Suppressor macrophage treated with lipopolysaccharide for 4 hours (primary cell): ENCODE measurements at places on chromosomes 16 and 17.

DNA sequence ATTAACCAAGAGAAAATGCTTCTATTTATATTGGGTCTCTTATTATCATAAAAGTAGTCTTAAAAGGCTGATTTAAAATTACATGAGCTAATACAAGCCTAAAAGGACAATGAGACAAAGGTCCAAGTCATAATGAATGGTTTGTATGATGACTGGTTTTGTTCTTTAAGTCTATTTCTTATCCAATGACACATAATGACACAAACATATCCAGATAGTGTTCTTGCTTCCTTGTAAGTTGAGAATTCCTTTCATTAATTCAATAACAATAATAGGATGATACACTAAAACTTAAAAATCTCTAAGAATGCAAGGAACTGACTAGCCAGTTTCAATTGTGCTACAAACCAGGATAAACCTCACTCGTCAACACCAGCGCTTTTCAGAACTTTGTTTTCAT, 244.1 kb downstream of the CEP112 start:
- DNase-seq, result no peak

DNA sequence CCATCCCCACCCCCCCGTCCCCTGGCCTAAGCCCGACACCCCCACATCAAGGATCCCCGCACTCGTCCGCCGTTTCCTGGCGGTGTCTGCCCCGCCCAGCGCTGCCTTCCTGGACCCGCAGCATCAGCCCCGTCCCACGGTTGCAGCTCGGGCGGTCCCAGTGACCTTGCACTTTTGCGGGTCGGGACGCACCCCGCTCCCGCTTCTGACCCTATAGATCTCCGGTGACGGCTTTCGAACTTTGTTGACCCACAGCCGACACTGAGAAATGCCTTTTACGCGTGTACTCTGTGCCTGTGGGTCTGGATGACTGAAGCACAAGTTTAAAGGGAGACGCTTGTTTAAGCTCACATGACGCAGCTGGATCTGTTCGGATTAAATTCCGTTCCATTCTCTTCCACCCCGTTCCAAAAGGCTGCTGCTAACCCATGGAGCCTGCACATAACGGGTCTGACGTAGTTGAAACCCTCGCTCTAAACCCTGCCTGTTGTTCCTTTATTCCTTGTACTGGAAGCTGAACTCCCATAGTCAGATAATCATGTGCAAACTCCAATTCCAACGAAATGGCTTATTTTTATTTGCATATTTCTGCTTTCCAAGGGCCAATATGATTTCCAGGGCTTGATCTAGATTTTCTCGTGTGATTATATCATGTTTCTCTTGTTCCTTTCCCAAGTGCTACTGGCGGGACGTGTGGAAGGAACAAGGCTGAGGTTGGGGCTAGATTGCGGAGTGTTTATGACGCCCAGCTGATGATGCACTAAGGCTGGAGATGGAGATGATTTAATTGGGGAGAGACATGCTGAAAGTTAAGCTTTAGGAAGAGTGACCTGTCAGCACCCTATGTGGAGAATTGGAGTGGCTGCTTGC, 834 bp downstream of the FLYWCH1 start:
- DNase-seq, result peak; percentile 42

DNA sequence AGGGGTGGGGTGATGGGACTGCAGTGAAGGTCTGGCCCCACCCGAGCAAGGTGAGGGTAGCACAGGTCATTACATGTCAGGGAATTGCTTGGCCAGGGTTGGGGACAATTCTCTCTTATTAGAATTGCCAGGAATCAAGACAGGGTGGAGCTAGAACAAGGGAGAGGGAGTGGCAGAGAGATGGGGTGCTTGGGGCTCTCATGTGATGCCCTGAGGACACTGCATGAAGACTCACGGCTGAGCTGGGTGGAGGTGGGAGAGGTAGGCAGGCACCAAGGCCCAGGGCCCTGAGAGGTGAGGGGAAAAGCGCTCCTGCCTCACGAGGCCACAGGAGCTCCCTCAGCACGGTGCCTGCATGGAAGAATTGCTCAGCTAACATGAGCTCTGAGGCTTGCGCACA, 3.6 kb downstream of the DPEP1 start:
- DNase-seq, result no peak

DNA sequence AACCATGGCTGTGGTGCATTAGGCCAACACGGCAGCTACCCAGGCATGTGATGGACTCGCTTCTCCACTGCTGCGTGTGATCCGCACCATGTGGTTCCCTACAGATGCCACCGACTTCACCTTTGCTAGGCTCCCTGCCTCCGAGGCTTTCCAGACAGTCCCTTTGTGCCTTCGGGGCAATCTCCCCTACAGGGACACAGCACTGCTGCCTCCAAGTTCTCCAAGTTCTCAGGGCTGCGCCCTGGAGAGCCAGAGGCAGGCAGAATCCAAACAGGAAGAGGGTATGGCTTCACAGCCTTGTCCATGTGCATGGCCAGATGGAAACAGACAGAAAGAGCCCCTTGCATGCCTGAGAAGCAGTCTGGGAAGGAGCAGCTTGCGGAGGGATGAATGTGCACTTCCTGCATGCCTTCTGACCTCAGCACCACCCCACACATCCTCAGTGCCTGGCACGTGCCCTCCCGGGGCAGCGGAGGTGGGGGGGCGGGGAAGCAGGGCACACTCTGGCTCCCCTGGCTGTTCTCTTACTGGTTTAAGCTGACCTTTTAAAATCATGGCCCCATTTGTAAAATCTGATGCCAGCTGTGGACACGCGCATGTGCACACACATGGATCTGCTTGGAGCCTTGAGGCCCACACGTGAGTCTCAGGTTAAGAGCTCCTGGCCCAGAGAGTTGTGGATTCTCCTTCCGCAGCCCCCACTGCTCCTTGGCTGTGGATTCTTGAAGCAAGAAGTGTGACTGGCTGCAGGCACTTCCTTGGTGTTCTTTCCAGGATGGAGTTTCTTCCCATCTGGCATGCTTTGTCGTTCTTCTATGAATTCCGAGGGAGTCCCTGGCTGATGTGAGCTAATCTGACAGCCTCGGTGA, 55.3 kb upstream of the MTSS2 start:
- DNase-seq, result peak; percentile 58

GRCh38 chr17:14776791-14777190, 475.9 kb downstream of the HS3ST3B1 start:
- no peak for DNase-seq

- DNase-seq, result no peak
These were observed 66.1 kb downstream of the BCAS3 start for GRCh38 chr17:60743799-60744198.

- DNase-seq, result no peak
These were observed 53.6 kb downstream of the GRIN2A start for GRCh38 chr16:10128397-10129258.

GRCh38 chr16:67872631-67873434, at the start of gene EDC4:
EDC4 (plus strand) TSS chr16:67873052; CDS start chr16:67873262, 210 bp downstream.
- peak; percentile 94 for DNase-seq

DNA sequence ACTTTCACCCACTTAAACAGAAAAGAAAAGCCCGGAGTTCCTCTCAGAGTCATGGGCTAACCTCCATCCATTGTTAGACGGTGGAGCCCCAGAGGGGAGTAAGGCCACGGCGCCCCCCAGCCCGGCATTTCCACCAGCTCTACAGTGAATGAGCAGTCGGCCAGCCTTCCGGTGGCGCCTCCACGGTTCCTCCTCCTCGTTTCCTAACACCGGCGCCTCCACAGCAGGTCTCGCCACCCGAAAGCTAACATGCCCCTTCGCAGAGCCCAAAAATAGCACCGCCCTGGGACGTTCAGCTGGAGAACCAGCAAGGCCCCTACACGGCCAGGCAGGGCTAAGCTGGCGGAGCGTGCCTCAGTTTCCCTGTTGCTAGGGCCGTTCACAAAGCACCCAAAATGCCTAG, 858 bp downstream of the MMD start:
- DNase-seq, result no peak

GRCh38 chr16:27640277-27640600, 90.3 kb downstream of the KATNIP start:
- no peak for DNase-seq

GRCh38 chr16:88769617-88770460, 15.2 kb downstream of the PIEZO1 start:
- no peak for DNase-seq

- DNase-seq, result no peak
These were observed 41.6 kb downstream of the MYO1D start for GRCh38 chr17:32835291-32835761.

DNA sequence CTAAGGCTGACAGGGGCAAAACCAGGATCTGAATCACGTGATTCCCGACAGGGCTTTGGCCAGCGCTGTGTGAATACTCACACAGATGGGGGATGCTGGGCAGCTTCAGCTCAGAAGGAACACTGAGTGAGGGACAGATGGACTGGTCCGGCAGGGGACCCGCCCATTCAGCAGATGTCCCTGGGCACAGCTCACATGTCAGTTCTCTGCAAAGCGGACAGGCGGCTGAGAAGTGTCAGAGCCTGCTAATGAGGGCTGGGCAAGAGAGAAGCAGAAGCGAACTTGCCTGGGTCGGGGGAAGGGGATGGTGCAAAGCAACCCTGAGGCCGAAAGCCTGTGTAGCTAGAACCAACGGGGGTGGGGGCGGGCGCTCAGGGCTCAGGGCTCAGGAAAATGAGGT, 11.9 kb upstream of the GLIS2 start:
- DNase-seq, result no peak

- no peak for DNase-seq
These were observed 31.3 kb upstream of the CBX4 start for GRCh38 chr17:79870540-79870939.

- no peak for DNase-seq
These were observed 41.7 kb downstream of the EFCAB5 start for GRCh38 chr17:29982991-29983653.
